ENCODE measurements at places on chromosomes 1 and 21. TPM values are rescaled to one million over a fixed set of nuclear protein-coding genes. Genes with fewer than 3 reads are reported as not detected.

DNA sequence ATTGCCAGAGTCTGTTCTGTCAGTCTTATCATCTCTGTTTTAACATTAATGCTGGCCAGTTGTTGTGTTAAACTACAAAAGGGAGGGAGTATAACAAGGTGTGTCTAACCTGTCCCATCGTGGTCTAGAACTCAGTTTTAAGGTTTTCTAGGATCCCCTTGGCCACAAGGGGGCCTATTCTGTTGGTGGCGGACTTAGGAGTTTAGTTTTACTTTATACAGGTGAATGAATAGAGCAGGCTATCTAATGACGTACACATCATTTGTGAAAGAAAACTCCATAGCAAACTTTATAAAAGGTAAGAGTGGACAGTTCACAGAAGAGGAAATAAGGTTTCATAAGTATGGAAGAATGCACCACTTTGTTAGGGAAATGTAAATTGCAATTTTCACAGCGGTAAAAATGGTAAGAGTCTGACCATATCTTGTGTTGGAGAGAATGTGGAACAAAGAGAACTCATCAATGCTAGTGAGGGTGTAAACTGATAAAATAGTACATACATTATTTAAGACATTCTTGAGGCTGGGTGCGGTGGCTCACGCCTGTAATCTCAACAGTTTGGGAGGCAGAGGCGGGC, 2.5 kb upstream of the ATF6 start:
- peak; percentile 91 for DNase-seq
- no peaks in the 10 kb centered on the region for H3K27me3 ChIP-seq
- peaks cover 7% of the 10 kb centered on the region for H3K36me3 ChIP-seq

GRCh38 chr1:30638811-30639210, 84.6 kb downstream of the MATN1 start:
- DNase-seq, result no peak
- no peaks in the 10 kb centered on the region for H3K27me3 ChIP-seq
- peaks cover 14% of the 10 kb centered on the region for H3K4me1 ChIP-seq
- H3K4me3 ChIP-seq, result no peak overlapping the region

- no peaks in the 10 kb centered on the region for H3K27me3 ChIP-seq
- H3K4me3 ChIP-seq, result peak overlapping the region; percentile 89
- H3K36me3 ChIP-seq, result peaks cover 11% of the 10 kb centered on the region
- peaks cover 14% of the 10 kb centered on the region for H3K4me1 ChIP-seq
Measured at GRCh38 chr1:1510912-1511532, 940 bp upstream of the ATAD3A start.

DNA sequence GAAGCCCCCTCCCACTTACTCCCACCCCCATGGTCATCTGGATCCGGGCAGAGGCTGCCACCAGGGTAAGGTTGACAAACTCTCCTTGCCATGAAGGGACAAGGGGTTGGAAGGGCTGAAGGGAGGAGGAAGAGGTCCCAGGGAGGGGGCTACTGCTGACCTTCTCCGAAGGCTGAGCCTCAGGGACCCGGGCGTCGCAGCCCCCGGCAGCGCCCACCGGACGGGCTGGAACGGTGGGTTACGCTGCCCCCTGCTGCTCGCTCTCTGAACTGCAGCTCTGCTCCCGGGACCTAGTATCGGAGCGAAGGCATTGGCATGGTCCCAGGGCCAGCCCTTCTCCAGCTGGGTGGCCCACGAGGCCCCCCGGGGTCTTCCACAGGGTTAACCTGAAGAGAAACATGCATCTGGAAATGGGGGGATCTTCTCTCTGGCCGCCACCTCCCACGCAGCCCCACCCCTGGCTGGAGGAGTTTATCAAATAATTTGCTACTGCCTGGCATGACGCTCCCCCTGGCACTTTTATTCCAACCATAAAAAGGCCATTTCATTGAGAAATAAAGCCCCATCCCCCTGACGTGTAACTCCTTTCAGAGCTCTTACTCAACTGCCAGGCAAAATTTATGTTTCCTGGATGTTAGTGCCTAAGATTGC, 70.4 kb upstream of the TARDBP start:
- no peak overlapping the region for H3K4me3 ChIP-seq
- H3K27ac ChIP-seq, result no peak overlapping the region
- no peaks in the 10 kb centered on the region for H3K36me3 ChIP-seq
- H3K27me3 ChIP-seq, result no peaks in the 10 kb centered on the region
- H3K4me1 ChIP-seq, result peaks cover 15% of the 10 kb centered on the region

GRCh38 chr21:27700974-27701614, 734.2 kb upstream of the ADAMTS5 start:
- H3K36me3 ChIP-seq, result no peaks in the 10 kb centered on the region
- no peak overlapping the region for H3K4me3 ChIP-seq
- H3K27ac ChIP-seq, result no peak overlapping the region
- no peaks in the 10 kb centered on the region for H3K27me3 ChIP-seq
- H3K4me1 ChIP-seq, result no peaks in the 10 kb centered on the region
- peak; percentile 88 for DNase-seq

DNA sequence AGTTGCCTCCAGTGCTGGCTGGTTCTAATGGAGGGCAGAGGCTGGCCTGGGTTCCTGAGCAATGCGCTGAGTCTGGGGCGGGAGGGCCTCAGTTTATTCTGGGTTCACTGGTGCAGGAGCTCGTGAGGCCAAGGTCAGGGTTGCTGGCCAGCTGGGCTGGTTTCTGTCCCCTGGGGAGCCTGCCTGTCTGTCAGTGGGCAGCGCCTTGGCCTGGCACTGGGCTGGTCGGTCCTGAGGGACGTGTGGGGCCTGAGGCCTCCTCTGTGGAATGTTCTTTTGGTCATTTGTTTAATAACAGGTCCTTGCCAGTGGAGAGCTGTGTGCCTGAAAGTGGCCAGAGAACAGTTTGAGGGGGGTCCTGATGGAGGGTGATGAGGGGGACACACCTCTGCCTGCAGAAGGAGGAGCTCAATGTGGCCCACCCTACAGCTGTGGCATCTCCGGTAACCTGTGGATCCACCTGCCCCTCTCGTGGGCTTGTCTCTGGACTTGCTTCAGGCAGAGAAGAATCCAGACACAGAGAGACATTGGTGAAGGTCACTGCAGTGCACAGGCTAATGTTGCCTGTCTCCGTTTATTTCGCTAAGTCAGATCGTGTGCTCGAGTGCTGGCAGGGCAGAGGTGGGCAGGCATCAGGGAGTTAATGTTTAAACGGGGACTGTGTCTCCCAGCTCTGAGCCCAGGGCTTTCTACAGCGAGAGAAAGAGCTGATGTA, 34.6 kb downstream of the COQ8A start:
- no peak overlapping the region for H3K27ac ChIP-seq
- no peaks in the 10 kb centered on the region for H3K36me3 ChIP-seq
- no peaks in the 10 kb centered on the region for H3K27me3 ChIP-seq
- no peak for DNase-seq

DNA sequence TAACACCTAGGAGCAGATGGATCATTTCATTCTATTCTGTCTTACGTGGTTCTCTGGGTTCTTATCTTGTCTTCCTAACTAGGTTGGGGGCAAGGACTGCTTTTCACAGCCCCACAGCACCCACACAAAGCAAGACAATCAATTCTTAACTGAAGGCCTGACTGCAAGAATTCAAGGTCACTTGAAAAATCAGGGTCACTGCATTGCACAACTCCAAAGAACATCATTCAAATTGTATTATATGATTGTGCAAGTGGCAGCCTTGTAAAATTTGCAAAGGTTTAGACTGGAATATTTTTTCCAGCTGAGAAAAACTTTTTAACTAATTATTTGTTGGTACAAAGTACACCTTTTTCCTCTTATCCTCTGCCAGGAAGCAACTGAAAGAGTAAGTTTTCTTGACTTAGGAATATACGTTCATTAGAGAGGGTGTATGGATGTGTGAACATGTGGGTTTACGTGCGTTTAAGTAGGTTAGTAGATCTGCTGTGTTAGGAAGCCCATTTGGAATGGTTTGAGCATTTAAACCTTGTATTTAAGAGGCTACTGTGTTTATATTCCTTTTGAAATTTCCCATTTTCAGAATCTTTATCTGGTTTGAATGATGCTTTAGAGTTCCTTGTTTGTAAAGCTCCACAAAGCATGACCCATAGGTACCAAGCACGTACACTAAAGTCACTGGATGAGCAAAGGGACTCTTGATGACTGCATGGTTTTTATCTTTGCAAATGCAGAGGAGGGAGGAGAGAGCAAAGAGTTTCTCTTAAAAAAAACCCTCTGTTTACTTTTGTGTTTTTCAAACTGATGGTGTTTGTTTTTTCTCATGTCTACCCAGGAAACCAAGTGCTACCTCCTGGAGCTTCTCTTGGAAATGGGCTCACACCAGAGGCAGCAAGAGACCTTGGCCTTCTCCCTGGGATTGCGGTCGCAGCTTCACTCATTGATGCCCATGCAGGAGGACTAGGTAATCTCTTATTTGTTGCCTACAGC, 214.9 kb downstream of the FGGY start:
- H3K27ac ChIP-seq, result no peak overlapping the region
- H3K4me1 ChIP-seq, result no peaks in the 10 kb centered on the region
- H3K27me3 ChIP-seq, result no peaks in the 10 kb centered on the region
- no peak overlapping the region for H3K4me3 ChIP-seq
- DNase-seq, result no peak
- no peaks in the 10 kb centered on the region for H3K36me3 ChIP-seq

- H3K4me3 ChIP-seq, result no peak overlapping the region
- peaks cover 43% of the 10 kb centered on the region for H3K4me1 ChIP-seq
- H3K27me3 ChIP-seq, result no peaks in the 10 kb centered on the region
- no peak overlapping the region for H3K27ac ChIP-seq
Measured at GRCh38 chr1:84686223-84686622, 4.0 kb downstream of the SSX2IP start.

- DNase-seq, result no peak
- H3K27me3 ChIP-seq, result no peaks in the 10 kb centered on the region
- H3K4me1 ChIP-seq, result no peaks in the 10 kb centered on the region
- H3K4me3 ChIP-seq, result no peak overlapping the region
Measured at GRCh38 chr1:243723458-243724043, 126.5 kb downstream of the AKT3 start.

DNA sequence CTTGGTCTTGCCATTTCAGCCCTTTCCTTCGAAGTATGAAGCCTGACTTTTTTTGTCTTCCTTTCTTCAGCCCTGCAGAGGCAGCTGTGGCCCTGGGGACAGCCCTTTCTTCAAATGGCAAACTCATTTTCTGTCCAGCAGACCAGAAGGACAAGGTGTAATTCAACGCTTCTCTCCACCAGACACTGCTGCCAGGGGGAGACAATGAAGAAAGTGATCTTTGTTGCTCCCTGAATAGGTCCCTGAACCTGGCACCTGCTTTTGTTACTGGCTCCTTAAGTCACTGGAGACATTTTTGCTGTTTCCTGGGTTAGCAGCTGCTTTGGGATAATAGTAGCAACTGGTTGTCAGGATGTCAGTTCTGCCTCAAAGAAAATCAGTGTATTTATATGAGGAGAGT, 50.8 kb upstream of the MACF1 start:
- H3K27me3 ChIP-seq, result no peaks in the 10 kb centered on the region
- H3K27ac ChIP-seq, result no peak overlapping the region
- DNase-seq, result no peak
- H3K36me3 ChIP-seq, result no peaks in the 10 kb centered on the region
- H3K4me1 ChIP-seq, result no peaks in the 10 kb centered on the region

DNA sequence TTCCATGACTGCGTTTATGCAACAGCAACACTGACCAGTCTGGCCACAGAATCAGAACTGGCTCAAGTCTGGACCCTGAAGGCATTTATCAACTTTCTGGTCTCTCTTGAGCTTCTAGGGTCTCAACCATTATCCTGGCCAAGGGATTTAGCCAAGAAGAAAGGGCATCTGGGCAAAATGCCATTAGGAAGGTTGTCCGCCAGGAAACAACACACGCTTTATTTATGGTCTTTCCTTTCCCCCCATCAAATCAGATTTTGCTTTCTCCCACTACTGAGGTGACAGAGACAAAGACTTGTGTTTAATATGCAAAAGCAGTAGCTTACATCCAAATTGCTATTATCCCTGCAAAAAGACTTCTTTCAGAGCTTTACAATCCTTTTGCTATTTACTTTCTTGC, 81.6 kb upstream of the PPP2R5A start:
- no peaks in the 10 kb centered on the region for H3K27me3 ChIP-seq
- no peaks in the 10 kb centered on the region for H3K4me1 ChIP-seq
- no peak overlapping the region for H3K27ac ChIP-seq
- H3K4me3 ChIP-seq, result no peak overlapping the region

DNA sequence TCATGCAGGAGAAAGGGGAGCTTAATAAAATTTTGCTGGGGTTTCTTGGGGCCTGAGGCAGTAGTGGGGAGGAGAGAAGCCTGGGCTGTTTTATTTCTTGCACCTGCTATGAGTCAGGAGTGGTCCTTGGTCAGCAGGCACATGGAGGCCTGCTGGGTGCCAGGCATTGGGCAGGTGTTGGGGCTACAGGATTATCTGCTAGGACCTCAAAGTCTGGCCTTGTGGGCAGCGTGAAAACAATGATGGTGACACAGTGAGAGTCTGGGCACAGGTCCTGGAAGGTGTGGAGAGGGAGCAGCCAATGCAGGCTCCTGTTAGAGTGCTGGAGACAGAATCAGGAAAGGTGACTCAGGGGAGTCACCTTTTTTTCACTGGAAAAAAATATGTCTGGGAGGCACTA, 17.2 kb downstream of the ROR1 start:
- H3K27ac ChIP-seq, result no peak overlapping the region
- H3K27me3 ChIP-seq, result no peaks in the 10 kb centered on the region

- no peaks in the 10 kb centered on the region for H3K4me1 ChIP-seq
- no peaks in the 10 kb centered on the region for H3K36me3 ChIP-seq
- DNase-seq, result no peak
- no peak overlapping the region for H3K27ac ChIP-seq
- H3K4me3 ChIP-seq, result no peak overlapping the region
Measured at GRCh38 chr1:174682419-174683008, 234.8 kb downstream of the GPR52 start.

- no peaks in the 10 kb centered on the region for H3K4me1 ChIP-seq
Measured at GRCh38 chr1:157955857-157956256, 37.6 kb upstream of the KIRREL1 start.

DNA sequence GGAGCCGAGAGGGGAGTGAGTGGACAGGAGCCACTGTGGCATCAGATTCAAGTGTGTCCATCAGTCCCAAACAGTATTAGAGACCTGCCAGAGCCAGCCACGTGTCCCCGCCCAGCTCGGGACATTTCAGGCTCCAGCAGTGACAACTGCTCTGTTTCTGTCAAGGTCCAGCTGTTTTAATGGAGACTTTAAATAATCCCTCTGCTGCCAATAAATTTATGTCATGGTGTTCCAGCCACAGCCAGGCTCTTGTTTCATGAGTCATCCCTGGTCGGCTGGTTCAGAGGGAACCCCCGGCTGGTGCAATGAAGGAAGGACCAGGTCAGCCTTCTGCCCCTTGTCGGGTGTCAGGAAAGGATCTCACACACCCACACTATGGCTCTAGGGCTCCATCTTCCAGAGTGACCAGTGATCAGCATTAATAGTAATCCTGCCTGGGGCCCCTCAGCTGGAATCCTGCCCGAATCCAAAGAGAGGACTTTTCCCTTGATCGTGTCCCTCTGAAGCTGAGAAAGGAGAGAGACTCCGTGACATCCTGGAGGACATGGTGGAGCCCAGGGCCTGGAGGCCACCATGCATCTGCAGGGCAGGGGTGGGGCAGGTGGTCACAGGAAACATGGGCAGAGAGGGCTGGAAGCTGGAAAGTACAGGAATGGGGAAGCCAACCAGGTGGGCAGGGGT, 197.3 kb downstream of the MATN1 start:
- peaks cover 7% of the 10 kb centered on the region for H3K4me1 ChIP-seq
- no peaks in the 10 kb centered on the region for H3K27me3 ChIP-seq
- no peak overlapping the region for H3K27ac ChIP-seq
- no peak overlapping the region for H3K4me3 ChIP-seq

The MAP1LC3C gene
- 0.67 TPM for total RNA-seq

The COL11A1 gene
- total RNA-seq, result not detected

The SYNC gene
- not detected for total RNA-seq

The ERICH3 gene
- not detected for total RNA-seq

The ST6GALNAC5 gene
- not detected for total RNA-seq

The RPL11 gene
- total RNA-seq, result 1,479 TPM

The NBPF4 gene
- total RNA-seq, result not detected

The ETV3L gene
- not detected for total RNA-seq

The TNFRSF18 gene
- 0.90 TPM for total RNA-seq

The CNR2 gene
- 16.4 TPM for total RNA-seq

All from Karpas-422 (cell line).